Umbilical cord (tissue), 2 donors: ENCODE measurements at places on chromosomes 7 and 10. TPM values are rescaled to one million over a fixed set of nuclear protein-coding genes. Genes with fewer than 3 reads are reported as not detected.

The CLRN3 gene
- not detected for total RNA-seq

The PDK4 gene
- total RNA-seq, result 17.6 TPM

The CPXM2 gene
- 122 TPM for total RNA-seq

The SAMD9L gene
- 20.0 TPM for total RNA-seq

The MYPN gene
- 1.4 TPM for total RNA-seq

The NPTX2 gene
- 14.7 TPM for total RNA-seq

The ADAMTS14 gene
- total RNA-seq, result 2.9 TPM

The TIMM23 gene
- total RNA-seq, result 73.2 TPM

The MACROH2A2 gene
- 10.4 TPM for total RNA-seq

The NPFFR1 gene
- 1.2 TPM for total RNA-seq
